Activated B cell treated with CpG ODN at 0.5 μM for 24 hours (primary cell): ENCODE measurements at places on chromosomes 12 and 14.

- H3K4me3 ChIP-seq: no peak overlapping the region
- no peak overlapping the region for H3K27ac ChIP-seq
- H3K36me3 ChIP-seq: peaks cover 82% of the 10 kb centered on the region
- H3K4me1 ChIP-seq: peaks cover 18% of the 10 kb centered on the region
- DNase-seq: no peak
These were observed 5.6 kb downstream of the IPO4 start for GRCh38 chr14:24183014-24183481.

- peak; percentile 22 for DNase-seq
- no peaks in the 10 kb centered on the region for H3K36me3 ChIP-seq
- H3K4me1 ChIP-seq: peaks cover 20% of the 10 kb centered on the region
- H3K27ac ChIP-seq: no peak overlapping the region
- H3K4me3 ChIP-seq: peak overlapping the region; percentile 80
These were observed 1.5 kb downstream of the RILPL1 start for GRCh38 chr12:123532019-123532418.

DNA sequence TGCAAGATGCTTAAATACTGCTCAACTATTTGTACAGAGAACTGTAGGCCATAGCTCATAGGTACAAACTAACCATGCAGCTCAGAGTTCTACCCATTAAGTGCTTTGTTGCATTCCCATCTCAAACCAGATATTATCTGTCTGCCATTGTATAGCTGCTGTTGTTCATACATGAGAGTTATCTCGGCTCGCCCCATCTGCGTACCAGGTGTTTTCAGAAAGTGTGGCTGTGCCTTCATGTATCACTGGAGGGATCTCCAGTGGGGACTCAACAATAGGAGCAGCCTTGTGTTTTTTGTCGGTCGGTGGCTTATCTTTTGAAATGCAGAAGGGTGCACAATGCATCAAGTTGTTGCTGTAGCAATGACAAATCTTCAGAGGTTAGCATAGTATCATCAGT is 678.3 kb downstream of the RERGL start:
- H3K4me3 ChIP-seq: no peak overlapping the region
- DNase-seq: no peak
- H3K27ac ChIP-seq: no peak overlapping the region
- H3K36me3 ChIP-seq: no peaks in the 10 kb centered on the region
- no peaks in the 10 kb centered on the region for H3K4me1 ChIP-seq
- H3K27me3 ChIP-seq: no peaks in the 10 kb centered on the region

DNA sequence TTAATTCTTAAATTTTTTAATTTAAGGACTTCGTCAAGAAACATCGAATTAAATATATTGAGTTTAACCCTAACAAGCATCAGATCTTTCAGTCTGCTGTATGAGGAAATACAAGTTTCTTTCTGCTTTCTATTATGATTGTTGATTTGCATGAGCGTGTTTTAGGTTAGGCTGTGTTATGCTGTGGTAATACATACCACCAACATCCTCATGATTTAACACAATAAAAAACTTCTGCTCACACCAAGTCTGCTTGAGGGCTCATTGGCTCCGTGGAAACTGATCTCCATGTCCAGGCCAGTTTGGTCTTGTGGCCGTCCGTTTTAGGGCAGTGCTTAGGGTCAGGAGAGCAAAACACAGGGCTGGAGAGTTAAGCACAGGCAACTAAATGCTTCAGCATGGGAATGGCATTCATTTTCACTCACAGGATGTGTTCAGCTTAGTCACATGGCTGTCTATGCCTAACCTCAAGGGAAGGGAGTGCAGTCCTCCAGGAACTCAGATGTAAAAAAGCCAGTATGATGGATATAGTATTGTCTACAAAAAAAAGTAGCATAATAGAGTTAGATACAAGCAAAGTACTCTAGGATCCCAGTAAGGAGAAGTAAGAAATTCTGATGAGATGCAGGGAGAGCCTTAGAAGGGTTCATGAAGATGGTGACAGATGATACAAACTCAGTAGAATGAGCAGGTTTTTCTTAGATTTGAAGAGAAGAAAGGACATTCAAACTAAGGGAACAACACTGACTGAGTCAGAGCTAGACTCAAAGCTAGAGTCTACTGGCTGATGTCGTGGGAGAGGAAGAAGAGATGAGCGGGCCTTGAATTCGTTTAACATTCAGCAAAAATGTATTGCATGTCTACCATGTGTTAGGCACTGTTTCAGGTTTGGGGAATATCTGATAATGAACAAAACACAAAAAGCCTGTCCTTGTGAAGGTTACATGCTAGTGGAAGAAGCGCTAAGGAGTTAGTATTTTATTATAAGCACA is 16.3 kb downstream of the MARK3 start:
- H3K36me3 ChIP-seq: peaks cover 17% of the 10 kb centered on the region
- peak overlapping the region; percentile 3 for H3K4me3 ChIP-seq
- H3K27me3 ChIP-seq: no peaks in the 10 kb centered on the region
- peak overlapping the region; percentile 9 for H3K27ac ChIP-seq
- DNase-seq: no peak
- H3K4me1 ChIP-seq: peaks cover 57% of the 10 kb centered on the region

DNA sequence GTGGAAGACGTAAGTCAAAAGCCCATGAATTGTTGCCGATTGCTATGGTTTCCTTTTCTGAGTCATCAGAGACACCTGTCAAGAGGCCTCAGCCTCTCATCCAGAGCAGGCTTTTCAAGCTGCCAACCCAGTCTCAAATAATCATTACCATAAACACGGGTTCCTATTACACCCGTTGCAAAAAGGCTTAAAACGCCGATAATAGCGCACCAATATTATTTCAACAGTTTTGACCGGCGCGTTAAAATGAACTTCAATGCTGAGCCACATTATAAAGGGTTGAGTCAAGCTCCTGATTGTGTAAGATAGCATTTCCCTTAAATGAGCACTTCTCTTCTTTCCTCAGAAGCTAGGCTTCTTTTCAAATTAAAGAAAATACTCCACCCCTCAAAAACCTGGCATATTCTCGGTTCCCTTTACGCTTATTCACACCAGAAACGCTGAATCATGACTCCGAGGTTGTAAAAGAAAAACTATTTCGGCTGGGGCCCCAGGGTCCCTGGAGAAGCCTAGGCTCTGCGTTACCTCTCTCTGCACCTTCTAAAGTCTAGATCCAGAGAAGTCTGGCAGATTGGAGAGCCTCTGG is 1.4 kb downstream of the TMTC1 start:
- DNase-seq: no peak
- H3K4me1 ChIP-seq: peaks cover 3% of the 10 kb centered on the region
- no peak overlapping the region for H3K27ac ChIP-seq
- H3K4me3 ChIP-seq: no peak overlapping the region
- peaks cover 27% of the 10 kb centered on the region for H3K27me3 ChIP-seq

GRCh38 chr12:71295953-71296352 is 138.2 kb upstream of the TSPAN8 start:
- no peak overlapping the region for H3K27ac ChIP-seq
- DNase-seq: no peak
- no peaks in the 10 kb centered on the region for H3K27me3 ChIP-seq
- H3K4me3 ChIP-seq: no peak overlapping the region
- H3K4me1 ChIP-seq: no peaks in the 10 kb centered on the region

GRCh38 chr14:80419769-80420168 is 208.5 kb upstream of the DIO2 start:
- H3K4me3 ChIP-seq: no peak overlapping the region
- H3K36me3 ChIP-seq: no peaks in the 10 kb centered on the region
- H3K27me3 ChIP-seq: no peaks in the 10 kb centered on the region
- H3K4me1 ChIP-seq: no peaks in the 10 kb centered on the region
- no peak overlapping the region for H3K27ac ChIP-seq
- DNase-seq: no peak

- no peak for DNase-seq
- H3K36me3 ChIP-seq: no peaks in the 10 kb centered on the region
- H3K27me3 ChIP-seq: peaks cover 3% of the 10 kb centered on the region
- no peak overlapping the region for H3K4me3 ChIP-seq
- H3K4me1 ChIP-seq: no peaks in the 10 kb centered on the region
These were observed 35.8 kb downstream of the OTX2 start for GRCh38 chr14:56774503-56774902.

GRCh38 chr12:106042037-106042436 is 96.7 kb downstream of the NUAK1 start:
- no peaks in the 10 kb centered on the region for H3K4me1 ChIP-seq
- DNase-seq: no peak
- H3K27ac ChIP-seq: no peak overlapping the region
- H3K36me3 ChIP-seq: no peaks in the 10 kb centered on the region
- no peaks in the 10 kb centered on the region for H3K27me3 ChIP-seq
- H3K4me3 ChIP-seq: no peak overlapping the region

DNA sequence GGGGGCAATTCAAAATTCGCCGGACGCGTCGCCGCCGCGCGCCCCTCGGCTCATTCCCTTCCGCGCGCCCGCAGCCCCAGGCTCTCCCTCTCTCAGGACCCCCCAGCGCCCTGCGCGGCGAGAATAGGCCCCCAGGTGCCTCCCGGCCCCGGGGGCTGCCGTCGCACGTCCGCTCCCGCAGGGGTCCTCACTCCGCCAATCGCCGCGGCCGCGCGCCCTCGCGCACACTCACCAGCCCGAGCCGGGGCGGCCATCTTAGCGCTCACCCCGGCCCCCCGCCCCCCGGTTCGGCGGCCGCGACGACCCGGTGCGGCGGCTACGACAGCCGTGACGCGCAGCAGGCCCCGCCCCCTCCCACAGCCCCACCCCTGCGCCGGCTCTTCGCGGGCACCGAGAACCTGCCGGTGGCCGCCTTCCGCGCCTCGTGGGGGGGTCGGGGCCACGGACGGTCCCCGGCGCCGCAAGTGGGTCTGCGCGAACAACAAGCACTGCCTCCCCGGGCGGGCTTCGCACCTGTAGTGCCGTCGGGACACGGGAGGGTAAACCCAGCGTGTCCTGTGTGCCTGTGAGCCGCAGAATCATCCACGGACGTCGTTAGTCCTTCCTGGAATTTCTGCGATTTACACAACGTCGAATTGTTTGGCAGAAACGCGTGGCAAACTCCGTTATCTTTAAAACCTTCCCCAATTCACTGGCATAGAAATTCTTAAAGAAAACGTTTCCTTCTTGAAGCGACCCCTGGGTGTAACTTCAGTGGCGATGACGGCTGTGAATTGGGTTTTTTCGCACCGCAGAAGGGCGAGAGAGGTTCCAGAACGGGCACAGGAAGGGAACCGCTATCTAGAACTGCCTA is 2.5 kb downstream of the USP44 start:
- peaks cover 22% of the 10 kb centered on the region for H3K4me1 ChIP-seq
- no peaks in the 10 kb centered on the region for H3K27me3 ChIP-seq
- peak overlapping the region; percentile 91 for H3K4me3 ChIP-seq
- DNase-seq: peak; percentile 64

GRCh38 chr14:53064475-53064874 is 88.6 kb downstream of the DDHD1 start:
- H3K36me3 ChIP-seq: peaks cover 31% of the 10 kb centered on the region
- no peak for DNase-seq
- no peak overlapping the region for H3K27ac ChIP-seq
- H3K4me1 ChIP-seq: no peaks in the 10 kb centered on the region
- H3K4me3 ChIP-seq: no peak overlapping the region

GRCh38 chr14:94320243-94320642 is 2.9 kb downstream of the SERPINA6 start:
- H3K4me3 ChIP-seq: no peak overlapping the region
- no peaks in the 10 kb centered on the region for H3K36me3 ChIP-seq
- DNase-seq: no peak

GRCh38 chr14:54818201-54819133 is 84.2 kb downstream of the GCH1 start:
- H3K27ac ChIP-seq: no peak overlapping the region
- DNase-seq: no peak
- no peaks in the 10 kb centered on the region for H3K36me3 ChIP-seq
- no peaks in the 10 kb centered on the region for H3K4me1 ChIP-seq

- no peak overlapping the region for H3K27ac ChIP-seq
- H3K36me3 ChIP-seq: no peaks in the 10 kb centered on the region
- no peak for DNase-seq
- no peaks in the 10 kb centered on the region for H3K27me3 ChIP-seq
- H3K4me3 ChIP-seq: no peak overlapping the region
These were observed 151.8 kb upstream of the NPAS3 start for GRCh38 chr14:32786886-32787285.

DNA sequence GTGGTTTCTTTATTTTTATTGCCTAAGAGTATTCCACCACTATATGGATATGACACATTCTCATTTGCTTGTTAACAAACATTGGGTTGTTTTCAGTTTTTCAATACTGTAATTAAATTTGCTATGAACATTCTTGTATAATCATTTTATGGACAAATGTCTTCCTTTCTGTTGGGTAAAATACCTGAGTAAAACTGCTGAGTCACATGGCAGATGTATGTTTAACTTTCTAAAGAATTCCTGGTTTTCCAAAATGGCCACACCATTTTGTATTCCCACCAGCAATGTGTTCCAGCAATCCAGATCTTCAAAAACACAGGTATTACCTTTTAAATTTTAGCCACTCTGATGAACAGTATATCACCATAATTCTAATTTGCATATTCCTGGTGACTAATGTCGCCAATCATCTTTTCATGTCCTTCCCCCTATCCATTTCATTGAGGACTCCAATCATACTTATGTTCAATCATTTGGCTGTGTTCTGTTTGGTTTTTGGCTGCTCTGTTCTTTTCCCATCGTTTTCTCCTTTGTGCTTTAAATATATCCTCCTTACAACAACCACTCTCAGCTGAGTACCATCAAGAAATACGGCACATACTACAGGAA is 36.0 kb downstream of the CDK17 start:
- H3K4me1 ChIP-seq: peaks cover 66% of the 10 kb centered on the region
- no peak overlapping the region for H3K4me3 ChIP-seq
- H3K27ac ChIP-seq: no peak overlapping the region
- peaks cover 9% of the 10 kb centered on the region for H3K36me3 ChIP-seq
- no peaks in the 10 kb centered on the region for H3K27me3 ChIP-seq

DNA sequence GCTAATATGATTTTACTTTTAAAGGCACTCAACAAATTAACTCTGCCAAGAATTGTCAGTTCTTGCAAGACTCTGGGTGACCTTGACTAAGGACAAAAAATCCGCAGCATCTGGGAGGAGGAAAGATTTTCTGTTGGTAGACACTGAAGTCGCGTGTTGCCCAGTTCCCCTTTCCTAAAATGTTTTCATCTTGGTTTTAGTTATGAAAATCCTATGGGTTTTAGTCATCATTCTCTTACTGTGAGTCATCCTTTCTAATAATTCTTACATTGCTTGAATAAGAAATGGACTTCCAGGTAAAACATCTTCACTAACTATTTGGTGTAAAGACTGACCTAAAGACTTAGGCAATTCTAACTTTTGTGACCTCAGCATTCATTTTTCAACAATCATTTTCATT is 9.1 kb downstream of the GSG1 start:
- H3K27me3 ChIP-seq: peaks cover 2% of the 10 kb centered on the region
- H3K4me3 ChIP-seq: no peak overlapping the region
- H3K27ac ChIP-seq: peak overlapping the region; percentile 25

GRCh38 chr12:123085066-123085465 is 65.8 kb downstream of the PITPNM2 start:
- peaks cover 72% of the 10 kb centered on the region for H3K4me1 ChIP-seq
- H3K27ac ChIP-seq: peak overlapping the region; percentile 89
